ENCODE measurements at places on chromosomes 12 and 14.

GRCh38 chr14:75053396-75054291, 2.4 kb upstream of the MLH3 start:
- DNase-seq: no peak

GRCh38 chr12:47739979-47740378, 14.7 kb upstream of the ENDOU start:
- DNase-seq: no peak

GRCh38 chr12:128969480-128970055, 116.3 kb downstream of the GLT1D1 start:
- no peak for DNase-seq

GRCh38 chr14:92719421-92719820, 29.0 kb downstream of the LGMN start:
- no peak for DNase-seq

GRCh38 chr14:63752449-63753169, 24.7 kb upstream of the SGPP1 start:
- no peak for DNase-seq

All from GOT3 (cell line).